ENCODE measurements at places on chromosomes 3 and 15.

DNA sequence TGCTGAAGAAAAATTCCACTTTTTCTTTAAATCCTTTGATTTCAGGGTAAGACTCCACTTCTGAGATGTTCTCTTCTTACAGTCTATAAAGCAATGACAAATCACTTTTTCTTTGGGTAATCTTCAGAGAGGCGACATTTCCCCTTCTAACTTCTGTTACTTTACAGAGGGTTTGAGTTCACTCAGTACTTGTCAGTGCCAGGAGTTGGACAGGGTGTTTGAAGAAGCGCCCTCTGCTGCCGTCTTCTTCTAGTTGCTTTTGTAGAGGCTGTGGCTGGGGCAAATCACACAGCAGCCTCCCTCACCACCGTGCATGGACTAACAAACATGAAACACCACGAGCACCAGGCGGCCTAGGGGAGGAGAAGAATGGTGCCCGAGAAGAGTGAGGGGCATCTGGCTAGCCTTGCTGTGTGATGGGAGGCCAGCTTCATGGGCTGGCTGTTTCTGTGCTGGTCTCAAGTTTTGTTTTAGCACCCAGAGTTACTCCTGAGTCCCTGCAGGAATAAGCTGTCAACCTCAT lies at the start of gene CD80:
Gene CD80, minus strand, starts transcription at position 174 of the 523 bp plus-strand sequence. CDS start 1,886 bp downstream, outside the sequence.
- DNase-seq: no peak
- no peak within 1 kb of the TSS for H3K27ac ChIP-seq
- no peak within 1 kb of the TSS for H3K4me3 ChIP-seq
- H3K27me3 ChIP-seq: no peaks in the 10 kb centered on the region
- peaks cover 2% of the 10 kb centered on the region for H3K4me1 ChIP-seq

- H3K4me1 ChIP-seq: no peaks in the 10 kb centered on the region
- H3K27me3 ChIP-seq: no peaks in the 10 kb centered on the region
- no peaks in the 10 kb centered on the region for H3K36me3 ChIP-seq
- no peak overlapping the region for H3K27ac ChIP-seq
- peak; percentile 13 for DNase-seq
These were observed 179.4 kb downstream of the GBE1 start for GRCh38 chr3:81581966-81582599.

GRCh38 chr3:52471371-52472238 lies 16.2 kb downstream of the NISCH start:
- peaks cover 46% of the 10 kb centered on the region for H3K36me3 ChIP-seq
- no peaks in the 10 kb centered on the region for H3K4me1 ChIP-seq
- no peaks in the 10 kb centered on the region for H3K27me3 ChIP-seq

DNA sequence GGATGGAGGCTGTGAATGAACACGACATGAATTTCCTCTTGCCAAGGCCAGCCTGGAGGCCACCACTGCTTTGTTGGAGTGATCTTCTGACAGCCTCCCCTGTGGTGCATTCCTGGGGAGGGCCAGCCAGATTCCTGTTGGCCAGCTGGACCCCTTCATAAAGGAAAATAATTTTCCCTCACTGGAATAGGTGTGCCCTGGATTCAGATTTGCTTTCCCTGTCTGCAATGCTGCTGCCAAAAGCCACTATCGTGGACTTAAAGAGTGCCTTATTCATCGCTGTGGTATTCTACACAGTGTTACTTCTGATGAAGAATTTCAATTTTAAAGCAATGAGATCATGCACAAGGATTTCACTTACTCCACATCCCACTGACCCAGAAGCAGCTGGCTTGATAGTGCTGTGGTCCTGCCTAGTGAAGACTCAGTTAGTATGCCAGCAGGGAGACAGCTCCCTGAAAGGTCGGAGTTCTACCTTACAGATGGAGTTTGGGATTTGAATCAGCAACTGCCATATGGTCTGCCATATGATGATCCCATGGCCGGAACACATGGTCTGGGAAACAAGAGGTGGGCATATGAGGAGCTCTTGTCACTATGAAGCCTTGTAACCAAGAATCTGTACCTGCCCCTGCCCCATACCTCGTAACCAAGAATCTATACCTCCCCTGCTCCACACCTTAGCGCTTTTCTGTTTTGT lies 145.2 kb downstream of the KLF13 start:
- H3K4me3 ChIP-seq: no peak overlapping the region
- no peaks in the 10 kb centered on the region for H3K27me3 ChIP-seq
- no peaks in the 10 kb centered on the region for H3K4me1 ChIP-seq
- no peak overlapping the region for H3K27ac ChIP-seq
- no peaks in the 10 kb centered on the region for H3K36me3 ChIP-seq

GRCh38 chr3:147945968-147946519 lies 536.9 kb downstream of the ZIC1 start:
- no peaks in the 10 kb centered on the region for H3K36me3 ChIP-seq
- H3K27ac ChIP-seq: no peak overlapping the region
- DNase-seq: no peak
- H3K4me3 ChIP-seq: no peak overlapping the region

DNA sequence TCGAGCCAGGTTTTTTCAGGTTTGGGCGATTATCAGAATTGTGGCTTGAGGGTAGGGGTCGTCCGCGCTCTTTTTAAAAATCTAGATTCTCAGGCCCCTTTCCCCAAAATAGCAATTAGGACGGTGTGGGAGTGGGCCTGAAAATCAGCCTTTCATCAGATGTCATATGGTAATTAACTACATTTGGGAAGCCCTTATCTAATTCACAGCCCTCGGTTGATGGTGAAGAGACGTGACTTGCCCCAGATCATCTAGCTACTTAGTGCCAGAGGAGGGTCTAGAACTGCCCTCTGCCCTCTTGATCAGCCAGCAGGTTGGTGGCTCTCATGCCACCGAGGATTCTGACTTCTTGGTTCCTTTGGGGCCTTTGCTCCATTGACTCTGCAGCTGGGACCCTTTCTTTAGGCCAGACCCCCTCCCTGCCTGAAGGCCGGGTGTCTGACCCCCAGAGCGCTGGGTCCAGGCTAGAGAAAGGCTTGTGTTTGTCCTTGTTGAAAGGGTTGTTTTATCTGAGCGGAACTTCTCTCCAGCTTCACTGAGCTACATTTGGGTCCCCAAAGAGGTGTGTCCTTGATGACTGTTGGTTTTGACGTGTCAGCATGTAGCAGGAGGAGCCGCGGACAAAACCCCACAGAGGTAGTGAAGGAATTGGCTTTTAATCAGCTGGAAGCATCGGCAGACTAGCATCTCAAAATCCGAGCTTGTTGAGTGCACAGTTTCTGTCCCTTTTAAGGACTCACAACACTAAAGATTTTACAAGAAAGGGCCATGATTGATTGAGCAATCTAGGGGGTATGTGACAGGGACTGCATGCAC lies 857 bp downstream of the AEN start:
- H3K4me3 ChIP-seq: peak overlapping the region; percentile 58
- H3K27me3 ChIP-seq: no peaks in the 10 kb centered on the region
- peaks cover 3% of the 10 kb centered on the region for H3K4me1 ChIP-seq
- H3K36me3 ChIP-seq: no peaks in the 10 kb centered on the region
- peak overlapping the region; percentile 73 for H3K27ac ChIP-seq
- no peak for DNase-seq

- DNase-seq: no peak
- H3K27ac ChIP-seq: no peak overlapping the region
- no peak overlapping the region for H3K4me3 ChIP-seq
- H3K4me1 ChIP-seq: no peaks in the 10 kb centered on the region
- no peaks in the 10 kb centered on the region for H3K27me3 ChIP-seq
These were observed 258.7 kb upstream of the TGFBR2 start for GRCh38 chr3:30347679-30348216.

DNA sequence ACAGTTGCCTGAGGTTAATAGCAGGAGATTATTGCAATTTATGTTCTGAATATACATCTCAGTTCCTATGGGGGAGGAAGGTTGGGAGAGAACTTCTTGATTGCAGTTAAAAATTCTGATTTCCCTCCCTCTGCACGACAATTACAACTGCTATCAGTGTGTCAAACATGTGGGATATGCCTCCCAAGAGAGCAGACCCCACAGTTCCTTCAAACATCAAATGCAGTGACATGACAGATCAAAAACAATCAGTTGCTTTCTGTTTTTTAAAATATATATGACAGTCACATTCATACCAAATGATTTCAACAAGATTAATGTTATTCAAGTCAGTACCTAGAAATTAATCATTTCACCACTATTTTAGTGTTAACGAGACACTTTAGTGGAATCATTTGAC lies 639.0 kb downstream of the EDEM1 start:
- no peaks in the 10 kb centered on the region for H3K27me3 ChIP-seq
- DNase-seq: no peak
- H3K36me3 ChIP-seq: no peaks in the 10 kb centered on the region
- no peak overlapping the region for H3K4me3 ChIP-seq
- H3K4me1 ChIP-seq: no peaks in the 10 kb centered on the region

GRCh38 chr15:58684036-58684710 lies 65.3 kb downstream of the ADAM10 start:
- no peak overlapping the region for H3K4me3 ChIP-seq
- no peaks in the 10 kb centered on the region for H3K36me3 ChIP-seq
- no peaks in the 10 kb centered on the region for H3K4me1 ChIP-seq
- H3K27me3 ChIP-seq: no peaks in the 10 kb centered on the region

DNA sequence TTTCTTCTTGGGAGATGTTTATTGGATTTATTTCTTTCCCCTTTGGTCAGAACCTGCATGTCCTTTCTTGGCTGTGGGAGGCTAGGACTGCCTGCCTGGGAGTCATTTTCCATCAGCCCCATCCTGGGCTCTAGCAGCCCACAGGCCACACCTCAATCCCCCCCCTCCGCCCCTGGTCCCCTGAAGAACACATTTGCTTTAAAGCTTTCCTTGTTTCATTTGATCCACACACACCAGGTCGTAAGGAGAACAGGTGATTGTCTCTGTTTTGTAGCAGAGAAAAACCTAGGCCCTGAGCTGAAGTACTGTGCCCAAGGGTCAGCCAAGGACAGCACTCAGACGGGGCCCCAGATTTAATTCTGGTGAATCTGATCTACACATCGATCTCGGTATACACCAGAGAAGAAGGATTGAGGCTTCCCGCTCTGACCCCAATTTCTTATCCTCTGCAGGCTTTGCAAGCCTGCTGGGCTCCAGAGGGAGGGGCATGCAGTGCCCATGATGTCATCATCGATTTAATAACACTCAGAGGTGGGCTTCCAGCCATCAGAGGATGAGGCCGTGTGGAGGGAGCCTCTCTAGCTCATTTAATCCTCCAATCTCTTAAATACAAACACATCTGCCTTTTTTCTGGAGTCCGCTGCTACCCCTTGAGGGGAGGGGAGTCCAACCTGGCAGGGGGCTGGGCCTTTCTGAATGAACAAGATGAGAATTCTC lies 1.7 kb upstream of the CLN6 start:
- H3K27ac ChIP-seq: no peak overlapping the region
- DNase-seq: no peak
- no peaks in the 10 kb centered on the region for H3K36me3 ChIP-seq
- no peak overlapping the region for H3K4me3 ChIP-seq
- peaks cover 17% of the 10 kb centered on the region for H3K4me1 ChIP-seq

DNA sequence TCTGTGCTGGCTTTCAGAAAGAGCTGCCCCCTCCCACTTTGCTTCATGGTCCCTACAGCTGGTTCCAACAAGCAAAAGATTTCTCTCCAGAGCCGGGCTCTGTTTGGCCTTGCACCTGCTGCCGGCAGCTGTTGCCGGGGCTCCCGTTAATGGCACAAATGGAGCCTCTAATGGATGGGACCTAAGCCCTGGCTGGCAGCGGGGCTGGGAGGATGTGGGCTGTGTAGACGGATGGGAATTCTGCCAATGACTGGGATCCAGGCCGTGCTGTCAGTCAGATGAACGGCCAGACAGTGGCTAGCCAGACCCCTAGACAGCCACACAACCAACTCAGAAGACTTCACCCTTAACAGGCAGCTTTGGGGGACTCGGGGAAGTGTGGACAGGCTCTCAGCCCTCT lies 88.0 kb downstream of the RPLP1 start:
- H3K36me3 ChIP-seq: no peaks in the 10 kb centered on the region
- H3K4me3 ChIP-seq: no peak overlapping the region
- DNase-seq: peak; percentile 38
- no peak overlapping the region for H3K27ac ChIP-seq
- H3K4me1 ChIP-seq: peaks cover 35% of the 10 kb centered on the region
- H3K27me3 ChIP-seq: no peaks in the 10 kb centered on the region

GRCh38 chr15:92610101-92610520 lies 45.5 kb downstream of the FAM174B start:
- no peak for DNase-seq
- H3K4me1 ChIP-seq: no peaks in the 10 kb centered on the region
- no peaks in the 10 kb centered on the region for H3K36me3 ChIP-seq
- no peak overlapping the region for H3K27ac ChIP-seq
- H3K4me3 ChIP-seq: no peak overlapping the region
- H3K27me3 ChIP-seq: no peaks in the 10 kb centered on the region

DNA sequence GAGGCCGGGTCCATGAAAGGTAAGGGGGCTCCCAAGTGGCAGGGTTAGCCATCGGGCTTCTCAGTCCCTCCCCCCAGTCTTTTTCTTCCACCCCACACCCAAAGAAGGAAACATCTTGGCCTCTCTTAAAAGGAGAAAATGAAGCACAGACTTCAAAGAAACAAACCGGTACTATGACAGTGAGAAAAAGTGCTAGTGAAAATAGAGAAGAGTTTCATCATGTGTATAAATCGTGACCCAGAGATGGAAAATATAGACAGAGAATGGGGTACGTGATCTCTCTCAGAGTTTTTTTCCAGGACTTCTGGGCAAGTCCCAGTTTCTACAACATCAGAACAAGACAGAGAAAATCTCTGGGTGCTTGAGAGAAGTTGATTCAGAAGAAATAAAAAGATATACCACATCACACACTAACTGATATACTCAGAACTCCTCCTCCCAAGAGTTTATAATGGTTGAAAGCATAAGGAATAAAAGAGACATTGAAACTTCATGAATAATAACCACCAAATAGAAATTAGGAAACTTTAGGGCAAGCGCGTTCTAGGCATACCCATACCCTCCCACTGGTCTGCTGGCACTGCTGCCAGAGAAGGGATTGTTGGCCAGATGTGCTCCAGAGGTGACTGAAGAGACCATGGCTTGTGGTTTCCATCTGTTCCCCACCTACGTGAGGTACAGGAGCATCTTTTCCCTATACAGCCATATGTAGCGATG lies 318.9 kb upstream of the CHRM5 start:
- H3K27me3 ChIP-seq: no peaks in the 10 kb centered on the region
- H3K36me3 ChIP-seq: no peaks in the 10 kb centered on the region
- H3K4me1 ChIP-seq: no peaks in the 10 kb centered on the region
- no peak overlapping the region for H3K4me3 ChIP-seq
- DNase-seq: no peak

- DNase-seq: no peak
- H3K27me3 ChIP-seq: no peaks in the 10 kb centered on the region
- no peaks in the 10 kb centered on the region for H3K36me3 ChIP-seq
- no peak overlapping the region for H3K4me3 ChIP-seq
- peaks cover 11% of the 10 kb centered on the region for H3K4me1 ChIP-seq
These were observed 5.4 kb downstream of the CLN6 start for GRCh38 chr15:68224108-68224507.

DNA sequence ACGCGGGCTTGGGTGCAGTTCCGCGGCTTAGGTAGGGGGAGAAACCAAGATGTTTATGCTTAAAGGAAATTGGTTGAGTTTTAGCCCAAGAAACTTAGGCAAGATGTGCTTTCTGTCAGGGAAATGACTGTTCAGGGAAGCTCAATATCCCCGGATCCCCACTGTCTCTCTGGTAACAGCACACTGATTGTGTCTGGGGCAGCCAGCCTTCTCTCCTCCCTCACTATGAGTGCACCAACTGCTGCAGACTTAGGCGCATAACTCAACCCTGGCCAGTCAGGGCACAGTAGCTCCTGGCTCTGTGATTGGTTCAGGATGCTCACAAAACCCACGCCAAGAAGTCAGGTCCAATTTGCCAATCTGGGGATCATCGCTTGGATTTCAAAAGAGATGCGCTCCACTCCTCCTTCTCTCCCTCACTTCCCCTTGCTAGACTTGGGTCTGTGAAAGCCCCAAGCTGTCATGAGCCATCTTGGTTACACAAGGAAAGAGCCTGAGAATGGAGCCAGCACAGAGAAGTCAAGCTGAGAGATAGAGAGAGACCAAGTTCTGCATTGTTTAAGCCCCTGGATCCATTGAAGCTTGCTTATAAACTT lies 42.5 kb upstream of the CACNA2D3 start:
- no peaks in the 10 kb centered on the region for H3K4me1 ChIP-seq
- H3K36me3 ChIP-seq: no peaks in the 10 kb centered on the region
- no peak overlapping the region for H3K4me3 ChIP-seq
- DNase-seq: no peak
